ENCODE measurements at places on chromosomes 4 and X.

DNA sequence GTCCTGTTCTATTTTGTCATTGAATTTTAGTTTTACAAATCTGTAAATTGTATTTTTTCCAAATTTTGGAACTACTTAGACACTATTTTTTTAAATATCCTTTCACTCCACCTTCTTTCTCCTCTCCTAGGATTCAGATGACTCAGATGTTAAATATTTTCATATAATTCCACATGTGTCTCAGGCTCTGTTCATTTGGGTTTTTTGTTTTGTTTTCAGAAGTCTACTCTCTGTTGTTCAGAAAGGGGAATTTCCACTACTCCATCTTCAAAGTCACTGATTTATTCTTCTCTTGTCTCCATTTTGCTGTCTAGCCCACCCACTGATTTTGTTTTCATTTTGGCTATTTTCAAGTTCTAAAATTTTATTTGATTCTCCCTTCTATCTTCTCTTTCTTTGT lies 264.0 kb upstream of the SLIT2 start:
- no peaks in the 10 kb centered on the region for H3K27me3 ChIP-seq
- H3K27ac ChIP-seq, result no peak overlapping the region
- no peak overlapping the region for H3K4me3 ChIP-seq

GRCh38 chr4:53130896-53131561 lies 234.8 kb downstream of the SCFD2 start:
- no peaks in the 10 kb centered on the region for H3K36me3 ChIP-seq
- H3K4me3 ChIP-seq, result no peak overlapping the region
- no peaks in the 10 kb centered on the region for H3K4me1 ChIP-seq
- H3K27me3 ChIP-seq, result no peaks in the 10 kb centered on the region
- no peak for DNase-seq
- H3K27ac ChIP-seq, result no peak overlapping the region

DNA sequence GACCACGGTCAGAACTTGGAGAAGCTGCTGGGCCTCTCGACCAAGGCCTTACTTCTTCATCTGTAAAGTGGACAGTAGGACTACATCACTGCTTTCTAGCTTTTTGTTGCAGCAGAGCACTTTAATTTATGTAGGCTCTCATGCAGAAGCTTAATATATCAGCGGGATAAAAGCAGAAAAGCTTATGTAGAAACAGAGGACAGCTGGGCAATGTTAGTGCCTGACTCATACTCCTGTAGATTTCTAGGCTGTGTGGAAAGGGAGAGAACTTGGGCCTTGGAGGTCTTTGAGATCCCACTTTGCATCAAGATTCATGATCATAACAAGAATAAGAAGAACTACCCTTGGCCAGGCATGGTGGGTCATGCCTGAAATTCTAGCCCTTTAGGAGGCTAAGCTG lies 91.2 kb downstream of the ARHGAP10 start:
- no peaks in the 10 kb centered on the region for H3K36me3 ChIP-seq
- no peak overlapping the region for H3K4me3 ChIP-seq
- H3K27ac ChIP-seq, result no peak overlapping the region

GRCh38 chrX:4570151-4570550 lies 856.7 kb upstream of the PRKX start:
- no peaks in the 10 kb centered on the region for H3K27me3 ChIP-seq
- peaks cover 14% of the 10 kb centered on the region for H3K36me3 ChIP-seq
- H3K27ac ChIP-seq, result no peak overlapping the region
- no peak for DNase-seq

DNA sequence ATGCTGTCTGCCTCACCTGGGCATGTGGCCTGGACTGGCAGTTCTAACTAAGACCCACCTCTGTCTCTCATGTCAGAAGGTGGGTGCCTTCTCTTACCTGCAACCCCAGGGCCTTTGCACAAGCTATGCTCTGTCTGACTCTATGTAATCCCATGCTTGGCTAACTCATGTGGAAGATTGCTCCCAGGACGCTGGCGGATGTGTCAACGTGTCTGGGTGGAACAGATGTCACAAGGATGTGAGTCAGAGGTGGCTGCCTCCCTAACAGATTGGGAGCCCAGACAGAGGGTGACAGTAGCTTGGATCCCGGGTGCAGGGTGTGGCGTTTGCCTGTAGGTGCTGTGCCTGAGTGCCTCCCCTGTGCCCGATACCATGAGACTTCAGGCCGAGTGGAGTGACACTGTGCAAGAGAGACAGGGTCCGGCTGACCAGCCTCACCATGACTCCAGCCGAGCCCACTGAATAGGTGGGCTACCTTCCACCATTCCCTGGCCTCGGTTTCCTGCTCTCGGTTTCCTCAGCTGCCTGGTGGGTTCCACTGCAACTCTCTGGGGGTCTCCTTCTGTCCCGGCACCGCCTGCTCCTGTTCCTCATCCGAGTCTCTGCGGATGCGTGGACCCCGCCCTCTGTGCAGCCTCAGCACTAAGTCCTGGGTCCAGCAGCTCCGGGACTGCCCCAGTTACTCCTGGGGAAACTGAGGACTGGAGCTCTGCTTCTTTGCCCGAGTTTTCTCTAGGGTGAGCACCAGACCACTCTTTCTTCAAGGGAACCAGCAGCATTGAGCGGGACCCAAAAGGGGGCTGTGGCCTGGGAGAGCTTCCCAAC lies 11.0 kb downstream of the SH3BP2 start:
- no peaks in the 10 kb centered on the region for H3K36me3 ChIP-seq
- no peaks in the 10 kb centered on the region for H3K4me1 ChIP-seq
- no peak overlapping the region for H3K27ac ChIP-seq
- no peaks in the 10 kb centered on the region for H3K27me3 ChIP-seq

GRCh38 chr4:6935965-6936364 lies 26.3 kb downstream of the TBC1D14 start:
- H3K4me3 ChIP-seq, result no peak overlapping the region
- no peak overlapping the region for H3K27ac ChIP-seq
- peaks cover 6% of the 10 kb centered on the region for H3K36me3 ChIP-seq
- no peaks in the 10 kb centered on the region for H3K4me1 ChIP-seq
- DNase-seq, result no peak
- H3K27me3 ChIP-seq, result no peaks in the 10 kb centered on the region

DNA sequence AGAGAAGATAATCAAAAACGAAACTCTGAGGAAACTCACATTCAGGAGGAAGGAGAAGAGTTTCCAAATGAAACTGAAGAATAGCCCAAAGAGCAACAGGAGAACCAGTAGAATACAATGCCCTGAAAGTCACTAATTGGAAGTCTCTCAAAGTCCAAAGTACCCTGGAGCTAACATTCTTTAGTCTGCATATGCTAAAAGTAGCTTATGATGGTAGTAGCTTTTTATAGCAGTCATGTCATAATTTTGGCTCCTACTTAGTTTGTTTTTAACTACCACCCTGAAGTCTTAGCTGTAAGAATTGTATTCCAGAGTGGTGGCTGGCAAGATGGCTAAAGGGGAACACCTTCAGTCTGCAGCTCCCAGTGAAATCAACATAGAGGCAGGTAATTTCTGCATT lies 100.3 kb upstream of the FGF16 start:
- H3K4me3 ChIP-seq, result no peak overlapping the region
- no peak overlapping the region for H3K27ac ChIP-seq
- DNase-seq, result no peak
- no peaks in the 10 kb centered on the region for H3K4me1 ChIP-seq

DNA sequence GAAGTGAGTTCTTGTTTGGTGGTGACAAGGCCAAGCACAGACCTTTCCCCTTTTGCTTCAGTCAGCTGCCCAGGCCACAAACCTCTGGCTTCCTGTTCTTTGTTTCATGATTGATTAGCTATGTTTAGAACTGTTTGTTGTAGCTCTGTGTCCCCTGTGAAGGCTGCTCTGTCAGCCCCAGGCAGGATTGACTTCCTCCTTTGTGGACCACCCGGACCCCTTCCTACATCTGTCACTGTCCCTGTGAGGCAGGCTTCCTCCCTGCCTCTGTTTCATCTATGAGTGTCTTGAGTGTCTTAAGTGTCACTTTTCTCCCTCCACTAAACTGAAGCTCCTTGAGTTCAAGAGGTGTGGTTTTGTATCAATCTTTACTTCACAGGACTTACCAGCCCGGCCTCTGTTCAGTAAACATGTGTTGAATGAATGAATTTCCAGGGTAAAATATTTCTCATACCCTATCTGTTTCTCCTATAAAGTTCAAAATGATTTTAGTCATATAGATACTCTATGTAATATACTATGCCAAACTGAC lies 83.5 kb downstream of the ZNF674 start:
- H3K36me3 ChIP-seq, result peaks cover 41% of the 10 kb centered on the region
- H3K27ac ChIP-seq, result no peak overlapping the region
- H3K4me3 ChIP-seq, result no peak overlapping the region

DNA sequence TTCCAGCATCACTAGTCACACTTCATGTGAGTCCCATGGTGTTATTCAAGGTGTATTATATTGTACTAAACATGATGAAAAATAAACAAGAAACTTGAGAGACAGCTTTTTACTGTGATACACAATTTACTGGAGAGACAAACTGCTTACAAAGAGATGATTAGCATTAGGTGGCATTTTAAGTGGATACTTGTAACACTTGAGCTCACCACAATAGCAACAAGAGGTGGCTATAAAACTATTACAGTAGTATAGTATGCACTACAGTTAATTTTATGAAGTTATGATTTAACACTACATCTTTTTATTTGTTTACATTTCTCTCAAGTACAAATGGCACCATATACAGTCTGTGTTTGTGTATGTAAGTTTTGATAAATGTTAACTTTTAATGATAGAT lies 246.6 kb downstream of the PARM1 start:
- H3K4me1 ChIP-seq, result 0 out of 2 replicates have a peak, but pooled peaks cover 3% of the 10 kb centered on the region
- no peak for DNase-seq
- H3K36me3 ChIP-seq, result peaks cover 4% of the 10 kb centered on the region
- no peak overlapping the region for H3K27ac ChIP-seq

DNA sequence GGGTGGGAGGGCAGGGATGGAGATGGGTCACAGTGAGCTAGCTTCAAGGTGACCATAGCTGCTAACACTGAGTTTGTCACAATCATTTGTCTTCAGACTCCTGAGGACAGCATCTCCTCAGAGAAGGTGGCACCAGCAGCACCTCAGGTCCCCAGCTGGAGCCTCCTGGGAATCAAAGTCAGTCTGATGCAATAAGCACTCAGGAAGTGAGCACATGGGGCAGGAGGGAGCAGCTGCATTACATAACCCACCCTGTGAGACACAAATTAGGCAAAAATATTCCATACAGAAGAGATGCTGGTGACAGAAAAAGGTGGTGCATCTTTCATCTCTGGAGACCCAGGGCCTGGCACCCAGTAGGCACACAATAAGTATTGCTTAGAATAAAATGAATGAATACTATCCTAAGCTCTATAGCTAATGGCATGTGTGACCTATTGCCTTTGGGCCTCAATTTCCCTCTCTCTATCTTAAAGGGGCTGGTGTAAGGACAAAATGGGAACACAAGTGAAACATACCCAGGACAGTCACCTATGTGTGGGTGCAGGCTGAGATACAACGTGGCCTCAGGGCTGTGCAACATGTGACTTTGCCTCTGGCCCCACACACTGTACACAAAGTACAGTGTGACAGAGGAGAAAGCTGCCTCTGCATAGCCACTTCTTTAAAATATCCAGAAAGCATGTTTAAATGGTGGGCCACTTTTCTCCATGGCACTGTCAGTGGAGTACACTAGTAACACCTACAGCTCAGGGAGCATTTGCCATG lies 37.1 kb downstream of the SLC39A8 start:
- no peaks in the 10 kb centered on the region for H3K36me3 ChIP-seq
- DNase-seq, result no peak
- H3K27ac ChIP-seq, result no peak overlapping the region
- no peak overlapping the region for H3K4me3 ChIP-seq
- H3K4me1 ChIP-seq, result no peaks in the 10 kb centered on the region
- H3K27me3 ChIP-seq, result no peaks in the 10 kb centered on the region

DNA sequence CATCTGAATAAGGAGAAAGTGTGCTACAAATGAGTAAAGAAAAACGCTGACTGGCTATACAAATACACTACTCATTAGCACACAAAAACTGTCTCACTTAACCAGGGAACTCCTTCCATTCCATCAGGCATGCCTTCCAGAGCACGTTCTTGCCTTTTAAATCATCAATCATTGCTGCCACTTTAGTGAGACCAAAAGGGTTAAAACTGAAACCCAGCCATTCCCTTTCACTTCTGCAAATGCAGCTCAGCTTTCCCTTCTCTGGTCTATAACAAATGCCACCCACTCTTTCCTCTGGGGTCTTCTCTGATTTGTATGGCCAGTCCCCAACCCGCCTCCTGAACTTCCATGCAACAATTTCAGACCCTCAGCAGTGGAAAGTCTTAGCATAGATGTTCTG lies 231.5 kb downstream of the TRIML1 start:
- no peak overlapping the region for H3K4me3 ChIP-seq
- no peak for DNase-seq
- no peaks in the 10 kb centered on the region for H3K27me3 ChIP-seq
- peaks cover 2% of the 10 kb centered on the region for H3K36me3 ChIP-seq
- no peak overlapping the region for H3K27ac ChIP-seq
- no peaks in the 10 kb centered on the region for H3K4me1 ChIP-seq

DNA sequence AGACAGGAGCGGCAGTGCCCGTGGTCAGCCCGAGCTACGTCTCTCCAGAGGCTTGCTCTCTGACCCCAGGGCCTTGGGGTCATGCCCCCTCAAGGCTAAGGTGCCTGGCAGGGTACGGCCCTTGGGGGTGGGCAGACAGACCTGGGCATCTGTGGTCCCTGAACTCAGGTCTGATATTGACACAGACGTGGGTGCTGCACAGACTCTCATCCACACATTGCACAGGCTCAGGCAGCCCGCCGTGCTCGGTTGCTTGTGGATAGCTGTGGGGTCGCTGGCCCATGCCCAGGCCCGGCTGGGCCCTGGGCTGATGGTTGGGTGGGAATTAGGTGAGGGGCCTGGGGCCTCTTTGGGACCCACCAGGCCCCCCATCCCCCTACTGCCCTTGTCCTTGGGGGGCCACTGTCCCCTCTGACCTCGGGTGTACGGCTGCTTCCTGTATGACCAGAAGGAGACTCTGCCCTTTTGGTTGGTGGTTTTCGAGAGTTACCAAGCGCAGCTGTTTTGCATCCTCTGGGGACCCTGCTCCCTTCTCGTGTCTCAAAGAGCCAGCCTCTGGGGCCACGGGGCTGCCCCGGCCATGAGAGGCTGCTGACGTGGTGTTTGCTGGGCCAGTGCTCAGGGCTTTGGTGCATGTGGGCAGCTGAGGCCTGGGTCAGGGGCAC lies 10.1 kb downstream of the FGFRL1 start:
- H3K27ac ChIP-seq, result no peak overlapping the region
- H3K4me1 ChIP-seq, result no peaks in the 10 kb centered on the region
- DNase-seq, result no peak
- no peak overlapping the region for H3K4me3 ChIP-seq

DNA sequence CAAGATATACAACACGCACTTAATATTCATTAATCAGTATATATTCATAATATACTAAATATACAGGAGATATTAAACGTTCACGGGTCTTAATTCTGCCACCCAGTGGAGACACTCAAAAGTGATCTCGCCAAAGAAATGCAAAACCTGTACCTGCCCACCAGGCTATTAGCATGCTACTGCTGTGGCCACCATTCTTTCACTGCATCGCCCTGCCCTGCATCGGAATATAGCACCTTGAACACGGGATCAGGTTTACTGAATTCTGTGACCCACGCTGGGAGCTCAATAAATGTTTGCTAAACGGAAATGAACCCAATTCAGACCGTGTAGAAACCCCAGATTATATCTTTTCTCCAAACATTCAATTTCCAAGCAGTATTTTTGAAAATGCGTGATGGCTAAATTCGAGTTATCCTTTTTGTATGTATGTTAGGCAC lies 840 bp upstream of the CLCN3 start:
- H3K4me1 ChIP-seq, result 0 out of 2 replicates have a peak, but pooled peaks cover 3% of the 10 kb centered on the region
- no peak overlapping the region for H3K27ac ChIP-seq
- H3K36me3 ChIP-seq, result no peaks in the 10 kb centered on the region
- H3K27me3 ChIP-seq, result no peaks in the 10 kb centered on the region
